ENCODE measurements at places on chromosomes 11 and 22.
A peak's percentile ranks its signal among the peaks of the same experiment; 100 is the strongest.

DNA sequence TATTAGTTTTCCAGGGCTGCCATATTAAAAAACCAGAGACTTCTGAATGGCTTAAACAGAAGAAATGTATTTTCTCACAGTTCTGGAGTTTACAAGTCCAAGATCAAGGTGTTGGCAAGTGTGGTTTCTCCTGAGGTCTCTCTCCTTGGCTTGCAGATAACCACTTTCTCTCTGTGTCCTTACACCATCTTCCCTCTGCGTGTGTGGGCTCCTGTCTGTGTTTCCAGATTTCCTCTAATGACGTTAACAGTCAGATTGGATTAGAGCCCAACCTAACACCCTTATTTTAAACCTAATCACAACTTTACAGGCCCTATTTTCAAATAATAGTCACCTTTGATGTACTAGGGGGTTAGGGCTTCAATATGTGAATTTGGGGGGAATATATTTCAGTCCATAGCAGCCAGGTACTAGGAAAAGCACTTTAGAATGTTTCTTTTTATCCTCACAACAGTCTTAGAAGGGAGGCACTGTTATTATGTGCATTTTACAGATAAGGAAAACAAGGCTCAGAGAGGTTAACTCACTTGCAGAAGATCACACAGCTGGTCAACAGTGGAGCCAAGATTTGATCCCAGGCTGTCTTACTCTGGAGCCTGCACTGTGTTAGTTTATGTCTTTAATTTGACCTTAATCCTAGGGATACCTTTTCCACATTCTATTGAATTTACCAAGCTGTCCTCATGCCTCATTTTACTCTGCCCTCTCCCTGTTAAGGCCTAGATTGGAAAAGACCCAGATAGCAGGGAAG lies 116.4 kb upstream of the CRYBB3 start:
- no peak for DNase-seq

GRCh38 chr22:27269751-27270543 lies 531.6 kb downstream of the MN1 start:
- DNase-seq = peak; percentile 24

DNA sequence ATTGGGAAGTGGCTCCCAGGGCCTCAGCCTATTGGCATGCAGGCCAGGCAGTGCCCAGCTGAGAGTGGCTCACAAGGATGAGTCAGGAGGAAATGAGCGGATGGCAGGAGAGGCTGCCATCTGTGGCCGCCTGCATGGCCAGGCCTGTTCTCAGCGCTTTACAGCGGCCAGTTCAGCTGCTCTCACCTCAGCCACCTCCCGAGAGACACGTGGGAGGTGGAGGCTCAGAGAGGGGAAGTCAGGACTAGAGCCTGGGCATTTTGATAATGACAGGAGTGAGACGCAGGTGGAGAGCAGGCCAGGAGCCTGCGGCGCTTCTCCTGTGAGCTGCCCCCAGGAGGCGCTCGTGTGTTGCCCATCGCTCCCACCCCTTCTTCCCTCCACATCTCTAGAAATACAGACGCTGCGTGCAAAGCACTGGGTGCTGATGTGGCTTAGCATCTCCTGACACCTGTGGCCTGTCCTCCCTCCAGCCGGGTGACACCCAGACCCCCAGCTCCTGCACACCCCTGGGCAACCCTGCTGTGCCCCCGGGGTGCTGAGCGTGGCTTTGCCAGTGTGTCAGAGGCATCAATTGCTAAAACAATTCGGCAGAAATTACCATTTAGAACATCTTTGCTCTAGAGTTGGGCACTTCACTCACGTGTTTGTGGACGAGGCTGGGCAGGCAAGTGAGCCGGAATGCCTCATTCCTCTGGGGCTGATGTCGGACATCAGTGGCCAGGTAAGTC lies 21.4 kb upstream of the PANX2 start:
- peak; percentile 28 for DNase-seq

- DNase-seq = no peak
Measured at GRCh38 chr11:123330948-123331347, 99.1 kb upstream of the GRAMD1B start.

GRCh38 chr11:108970221-108970991 lies 305.5 kb downstream of the DDX10 start:
- no peak for DNase-seq

DNA sequence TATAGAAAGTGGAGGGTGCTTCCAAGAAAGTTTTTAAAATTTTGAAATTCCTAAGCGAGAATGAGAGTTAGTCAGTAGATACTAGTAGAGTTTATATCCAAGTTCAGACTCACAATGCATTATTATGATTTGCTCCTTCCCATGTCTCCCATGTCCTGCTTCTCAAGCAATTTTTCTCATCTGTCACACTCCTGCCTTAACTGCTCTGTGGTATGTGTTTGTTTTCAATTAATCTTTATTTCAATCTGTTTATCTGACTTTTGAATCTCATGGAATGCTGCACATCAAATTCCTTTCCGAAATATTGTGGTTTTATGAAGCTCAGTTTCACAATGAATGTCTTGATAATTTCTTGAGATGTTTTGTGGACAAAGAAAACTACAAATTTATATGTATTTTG lies 18.1 kb downstream of the THY1 start:
- no peak for DNase-seq

DNA sequence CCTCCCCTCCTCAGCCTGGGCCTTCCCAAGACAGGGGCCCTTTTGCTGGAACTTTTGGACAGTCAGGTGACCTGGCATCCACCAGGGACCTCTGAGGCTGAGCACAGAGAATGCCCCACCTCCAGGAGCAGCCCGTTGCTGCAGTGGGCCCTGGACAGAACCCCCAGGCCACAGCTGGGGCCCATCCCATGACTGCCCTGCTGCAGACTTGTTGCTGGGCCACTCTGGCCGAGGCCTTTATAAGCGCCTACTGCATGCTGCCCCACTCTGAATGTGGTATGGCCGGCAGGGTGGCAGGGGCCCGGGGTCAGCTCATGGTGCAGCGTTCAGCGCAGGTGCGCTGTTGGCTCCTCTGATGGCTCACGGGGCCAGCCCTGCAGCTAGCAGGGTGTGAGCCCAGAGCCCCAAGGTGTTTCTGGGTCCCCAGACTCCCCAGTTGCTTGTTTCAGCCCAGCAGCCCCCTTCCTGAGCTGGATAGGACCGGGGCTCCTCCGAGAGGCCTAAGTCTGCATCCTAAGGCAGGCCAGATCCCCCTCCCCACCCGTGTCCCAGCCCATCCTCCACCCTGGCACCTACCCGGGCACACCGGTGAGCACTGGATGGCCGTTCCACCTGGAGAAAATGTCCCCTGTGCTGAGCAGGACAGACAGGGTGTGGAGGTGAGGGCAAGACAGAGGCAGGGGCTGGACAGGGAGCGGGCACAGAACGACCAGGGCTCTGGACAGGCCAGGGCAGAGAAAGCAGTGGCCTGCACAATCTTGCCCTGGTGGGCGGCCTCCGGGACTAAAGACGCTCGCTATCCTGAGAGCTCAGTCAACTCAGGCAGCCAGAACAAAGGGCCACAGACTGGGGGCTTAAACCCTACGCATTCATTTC lies 28.1 kb upstream of the TH start:
- no peak for DNase-seq

DNA sequence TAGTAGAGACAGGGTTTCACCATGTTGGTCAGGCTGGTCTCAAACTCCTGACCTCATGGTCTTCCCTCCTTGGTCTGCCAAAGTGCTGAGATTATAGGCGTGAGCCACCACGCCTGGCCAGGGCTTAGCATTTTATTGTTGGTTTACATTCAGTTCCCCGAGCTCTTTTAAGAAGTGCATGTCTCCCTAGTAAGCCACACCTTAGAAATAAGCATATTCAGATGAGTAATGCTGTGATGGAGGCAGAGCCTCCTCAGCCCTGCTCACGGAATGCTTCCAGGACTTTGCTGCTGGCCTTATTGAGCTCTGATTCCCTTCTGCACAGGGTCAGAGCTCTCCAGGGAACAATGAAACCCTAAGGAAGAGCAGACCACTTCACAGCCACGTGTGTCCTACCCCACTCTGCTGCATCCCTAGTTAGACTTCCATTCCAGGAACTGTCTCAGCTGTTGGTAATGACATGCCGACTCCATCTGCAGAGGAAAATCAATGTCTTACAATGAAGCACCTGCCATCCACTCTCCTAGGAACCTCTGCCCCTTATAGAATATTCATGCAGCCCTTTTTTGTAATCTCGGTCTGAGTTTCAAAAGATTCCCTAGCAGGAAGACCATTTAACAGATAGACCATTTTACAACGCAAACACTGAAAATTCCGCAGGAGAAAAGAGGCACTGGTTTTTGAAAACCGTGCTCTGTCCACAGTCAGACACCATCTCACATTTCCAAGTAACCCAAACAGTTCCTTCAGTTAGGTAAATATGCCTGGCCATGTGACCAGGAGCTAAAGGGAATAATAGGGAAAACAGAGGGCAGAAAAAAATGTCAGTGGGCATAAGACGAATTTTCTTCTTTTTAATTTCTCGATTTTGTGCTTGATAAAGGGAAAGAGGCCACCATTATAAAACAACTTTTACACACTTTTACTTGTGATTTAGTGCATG lies 1.7 kb upstream of the JAM3 start:
- no peak for DNase-seq

GRCh38 chr22:26722159-26722558 lies 64.8 kb downstream of the MIAT start:
- DNase-seq = no peak

GRCh38 chr11:97908354-97908753 lies 1112.4 kb upstream of the CNTN5 start:
- DNase-seq = no peak

Measured in NCI-H446 (cell line).